ENCODE measurements at places on chromosomes 7 and 10.

- no peak for DNase-seq
Measured at GRCh38 chr10:119652361-119652730, 1.2 kb downstream of the BAG3 start.

- no peak for DNase-seq
Measured at GRCh38 chr10:77492368-77492994, 145.1 kb downstream of the KCNMA1 start.

- DNase-seq = no peak
Measured at GRCh38 chr7:77825131-77825530, 26.6 kb downstream of the PHTF2 start.

- DNase-seq = no peak
Measured at GRCh38 chr7:2596464-2597272, 35.1 kb upstream of the TTYH3 start.

GRCh38 chr7:30950197-30950596 is 13.6 kb upstream of the GHRHR start:
- DNase-seq = no peak

GRCh38 chr10:55091691-55092328 is 290.8 kb upstream of the PCDH15 start:
- no peak for DNase-seq

DNA sequence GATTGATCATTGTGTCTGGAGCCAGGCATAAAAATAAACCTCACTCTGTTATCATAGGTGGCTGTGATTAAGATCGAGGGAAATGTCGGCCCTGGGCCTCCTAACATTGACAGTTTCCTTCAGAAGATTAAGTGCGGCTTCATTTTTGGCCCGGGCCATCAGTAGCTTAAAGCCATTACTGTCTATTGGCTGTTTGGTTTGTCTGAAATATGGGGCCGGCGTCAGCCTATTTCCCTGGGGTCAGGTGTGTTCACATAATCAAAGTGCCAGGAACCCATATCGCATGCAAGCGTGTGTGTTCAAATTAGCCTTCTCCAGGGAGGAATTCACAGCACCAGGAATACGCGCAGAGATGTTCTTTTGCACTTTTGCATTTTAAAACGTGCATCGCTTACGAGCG is 114.7 kb downstream of the CUX1 start:
- no peak for DNase-seq

GRCh38 chr10:115744089-115744488 is 528.9 kb downstream of the GFRA1 start:
- DNase-seq = no peak

DNA sequence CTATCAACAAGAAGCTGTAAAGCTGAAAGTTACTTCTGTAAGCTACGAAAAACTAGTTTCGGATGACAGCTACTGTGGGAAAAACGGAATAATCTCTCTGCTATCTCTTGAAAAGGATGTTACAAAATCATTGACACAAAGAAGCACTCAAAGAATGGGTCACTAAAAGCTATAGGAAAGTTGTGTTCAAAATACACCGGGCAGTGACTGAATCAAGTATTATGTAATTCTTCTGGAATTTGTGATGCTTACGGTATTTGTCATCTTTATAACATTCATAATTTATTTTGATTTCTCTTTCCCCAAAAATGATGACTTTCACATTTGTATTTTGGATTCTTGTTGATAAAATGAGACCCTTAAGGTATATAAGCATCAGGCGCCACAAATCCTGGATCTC is 112.1 kb upstream of the KLF6 start:
- no peak for DNase-seq

DNA sequence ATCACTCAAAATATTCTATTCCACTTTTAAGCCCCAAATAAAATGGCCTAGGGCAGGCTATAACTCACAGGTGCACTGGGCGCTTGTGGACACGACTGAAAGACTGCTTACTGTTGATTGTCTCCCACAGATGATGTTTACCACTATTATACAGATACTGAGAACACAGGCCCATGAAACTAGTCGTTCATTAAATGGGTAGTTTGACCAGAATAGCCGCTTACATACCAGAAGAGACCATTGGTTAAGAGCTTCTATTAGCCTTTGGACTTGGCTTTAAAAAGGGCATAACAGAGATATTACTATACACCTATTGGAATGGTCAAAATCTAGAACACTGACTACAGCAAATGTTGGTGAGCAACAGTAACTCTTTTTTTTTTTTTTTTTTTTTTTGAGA is 4.3 kb downstream of the CCDC6 start:
- no peak for DNase-seq

DNA sequence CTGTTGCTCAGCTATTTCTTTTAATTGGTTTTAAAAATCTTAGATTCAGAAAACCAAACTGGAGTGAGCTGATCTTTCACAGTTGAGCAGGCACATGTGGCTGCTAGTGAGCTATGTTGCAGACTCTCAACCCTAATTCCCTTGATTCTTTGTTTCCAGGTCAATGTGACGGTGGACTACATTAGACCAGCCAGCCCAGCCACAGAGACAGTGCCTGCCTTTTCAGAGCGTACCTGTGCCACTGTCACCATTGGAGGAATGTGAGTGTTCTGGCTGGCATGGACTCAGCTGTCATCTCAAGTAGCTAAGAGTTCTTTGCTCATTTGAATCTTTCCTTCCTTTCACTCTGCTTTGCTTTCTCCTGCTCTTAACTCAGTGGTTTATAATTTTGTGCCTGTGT is 187.1 kb downstream of the LRRC4 start:
- DNase-seq = no peak

DNA sequence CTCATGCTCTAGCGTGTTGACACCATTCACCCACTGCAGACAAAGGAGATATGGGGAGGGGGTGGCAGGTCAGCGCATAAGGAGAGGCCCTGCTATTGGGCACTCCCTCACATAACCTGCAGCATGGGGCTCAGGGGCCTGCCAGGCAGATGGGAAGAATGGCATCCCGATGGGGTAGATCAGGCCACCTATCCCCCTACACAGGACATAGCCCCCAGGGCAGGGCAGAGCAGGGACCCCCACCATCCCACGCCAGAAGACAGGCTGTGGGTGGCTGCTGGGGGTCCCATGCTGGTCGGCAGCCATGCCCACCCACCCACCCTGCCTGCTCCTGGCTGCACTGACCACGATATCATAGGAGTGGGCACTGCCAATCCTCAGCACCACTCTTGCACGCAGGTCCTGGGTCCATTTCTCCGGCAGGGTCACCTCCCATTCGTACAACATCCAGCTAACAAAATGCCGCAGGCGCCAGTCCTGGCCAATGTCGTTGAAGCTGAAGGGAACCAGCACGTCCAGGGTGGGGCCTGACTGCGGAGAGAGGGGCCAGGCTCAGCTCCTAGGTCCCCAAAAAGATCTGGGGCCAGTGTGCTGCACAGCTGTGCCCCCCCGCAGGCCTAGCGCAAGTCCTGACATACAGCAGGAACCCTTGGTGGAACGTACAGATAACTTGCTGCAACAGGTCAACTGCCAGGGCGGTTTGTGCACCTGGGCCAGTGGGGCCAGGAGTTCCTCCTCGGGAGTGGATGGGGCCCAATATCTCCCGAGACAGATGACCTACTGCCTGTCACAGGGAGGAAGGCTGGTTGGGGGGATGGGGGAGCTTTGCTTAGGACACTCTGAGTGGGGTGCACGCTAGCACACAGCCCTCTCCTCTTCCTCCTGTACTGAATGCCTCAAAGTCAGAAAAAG is 45.9 kb upstream of the ZNF479 start:
- no peak for DNase-seq

- DNase-seq = no peak
Measured at GRCh38 chr7:133853706-133854276, 273.3 kb upstream of the LRGUK start.

DNA sequence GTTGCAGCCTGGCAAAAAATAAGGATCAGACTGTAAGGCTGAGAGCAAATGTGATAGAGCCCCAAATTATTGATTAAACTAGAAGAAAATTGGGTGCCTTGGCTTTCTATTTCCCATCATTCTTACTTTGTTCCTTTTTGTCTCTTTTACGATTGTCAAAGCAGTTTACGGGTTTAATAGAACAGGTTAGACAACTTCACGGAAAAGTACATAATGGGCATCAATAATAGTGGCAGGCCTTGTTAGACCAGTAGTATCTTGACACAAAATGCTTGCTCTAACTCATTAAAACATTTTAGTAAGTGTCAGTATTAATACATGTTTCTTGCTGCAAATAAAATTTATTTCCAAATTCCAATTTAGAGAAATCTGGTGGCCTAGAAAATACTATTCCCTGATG is 14.5 kb upstream of the GGCT start:
- DNase-seq = no peak

DNA sequence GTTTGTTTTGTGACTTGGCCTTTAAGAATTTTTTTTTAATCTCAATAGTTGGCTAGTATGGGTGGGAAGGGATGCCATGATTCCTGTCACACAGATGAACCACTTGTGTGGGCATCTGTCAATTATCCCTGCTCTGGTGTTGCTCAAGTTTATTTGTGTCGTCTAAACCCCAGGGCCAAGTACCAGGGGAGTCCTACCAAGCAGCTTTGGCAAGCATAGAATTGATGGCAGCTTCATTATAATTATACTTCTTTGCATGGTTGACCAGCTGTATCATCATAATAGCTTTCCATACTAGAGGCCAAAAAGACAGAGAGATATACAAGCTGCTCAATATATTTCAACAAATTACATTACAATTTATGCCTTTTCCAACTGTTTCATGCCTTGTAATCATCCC is 30.4 kb downstream of the SUGCT start:
- DNase-seq = no peak

GRCh38 chr10:73232887-73233286 is 14.2 kb downstream of the DNAJC9 start:
- DNase-seq = no peak

DNA sequence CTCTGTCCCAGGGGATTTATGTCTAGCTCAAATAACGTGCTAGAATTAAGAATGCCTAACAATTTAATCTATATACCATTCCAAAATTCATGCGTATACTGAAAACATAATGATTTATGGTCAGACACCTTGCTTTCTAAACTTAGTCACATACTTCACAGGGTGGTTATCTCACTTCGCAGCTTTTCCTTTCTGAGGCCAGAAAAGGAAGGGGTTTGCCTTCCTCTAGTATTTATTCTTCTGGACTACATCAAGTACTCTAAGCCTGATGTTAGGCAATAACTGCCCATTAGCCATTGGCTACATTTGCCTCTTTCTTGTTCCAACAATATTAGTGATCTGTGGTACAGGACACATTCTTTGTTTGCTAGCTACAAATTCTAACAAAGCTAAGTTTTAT is 72.6 kb upstream of the FHIP2A start:
- DNase-seq = no peak

GRCh38 chr10:125691160-125691981 is 8.4 kb upstream of the TEX36 start:
- DNase-seq = no peak

Measured in activated CD4-positive, CD25-positive, alpha-beta regulatory T cell treated with anti-CD3 and anti-CD28 coated beads, Interleukin-2, amount 50 U/mL, for 16 hours (primary cell).